ENCODE measurements at places on chromosomes 2 and 18.

- DNase-seq, result no peak
These were observed 44.3 kb downstream of the EPHA4 start for GRCh38 chr2:221527776-221528309.

DNA sequence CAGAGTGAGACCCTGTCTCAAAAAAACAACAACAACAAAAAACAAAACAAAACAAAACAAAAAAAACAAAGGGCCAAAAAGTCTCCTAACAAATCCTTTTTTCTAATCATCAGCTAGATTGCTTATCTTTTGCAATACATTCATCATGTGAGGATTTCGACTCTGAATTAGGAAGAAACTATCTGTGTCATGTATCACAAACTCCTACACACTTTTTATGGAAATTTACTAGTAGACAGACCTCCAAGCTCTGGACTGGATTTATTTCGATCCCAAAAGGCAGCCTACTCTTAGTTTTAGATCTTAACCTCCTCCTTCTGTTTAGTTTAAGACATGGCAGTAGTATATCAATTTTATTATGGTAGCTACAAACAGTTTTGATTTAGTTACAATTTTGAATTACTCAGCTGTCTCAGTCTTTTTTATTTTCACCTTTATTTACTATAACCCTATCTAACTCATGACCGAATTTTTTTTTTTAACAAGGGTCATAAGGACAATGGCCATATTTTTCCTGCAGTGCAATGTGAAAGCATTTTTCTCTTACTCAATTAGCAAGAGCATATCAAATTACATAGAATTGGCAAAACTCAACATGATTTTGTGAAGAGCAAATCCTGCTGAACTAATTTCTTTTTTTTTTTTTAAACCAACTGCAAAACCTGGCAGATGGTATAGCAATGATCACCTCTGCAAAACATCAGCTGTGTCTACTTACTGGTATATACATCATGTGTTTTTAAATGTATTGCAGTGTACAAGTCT lies 10.7 kb upstream of the CCDC88A start:
- DNase-seq, result no peak

- DNase-seq, result no peak
These were observed 33.1 kb upstream of the SMAD7 start for GRCh38 chr18:48983793-48984437.

DNA sequence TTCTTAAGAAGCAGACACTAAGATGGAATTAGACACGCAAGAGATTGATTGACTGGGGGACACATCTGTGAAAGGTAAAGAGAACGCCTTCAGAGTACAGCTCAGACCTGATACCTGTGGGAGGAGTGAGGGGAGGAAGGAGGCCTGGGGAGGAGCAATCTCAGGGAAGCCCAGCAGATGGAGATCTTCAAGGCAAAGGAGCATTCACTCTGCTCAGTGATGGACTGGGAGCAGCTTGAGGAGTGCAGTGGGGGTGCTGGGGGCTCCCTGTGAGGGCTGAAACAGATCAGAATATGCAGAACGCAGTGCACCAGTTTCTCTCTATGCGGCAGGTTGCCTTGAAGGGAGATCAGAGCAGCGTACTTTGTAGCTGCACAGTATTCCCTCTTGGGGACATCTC lies 103.7 kb upstream of the ATP8B1 start:
- no peak for DNase-seq

DNA sequence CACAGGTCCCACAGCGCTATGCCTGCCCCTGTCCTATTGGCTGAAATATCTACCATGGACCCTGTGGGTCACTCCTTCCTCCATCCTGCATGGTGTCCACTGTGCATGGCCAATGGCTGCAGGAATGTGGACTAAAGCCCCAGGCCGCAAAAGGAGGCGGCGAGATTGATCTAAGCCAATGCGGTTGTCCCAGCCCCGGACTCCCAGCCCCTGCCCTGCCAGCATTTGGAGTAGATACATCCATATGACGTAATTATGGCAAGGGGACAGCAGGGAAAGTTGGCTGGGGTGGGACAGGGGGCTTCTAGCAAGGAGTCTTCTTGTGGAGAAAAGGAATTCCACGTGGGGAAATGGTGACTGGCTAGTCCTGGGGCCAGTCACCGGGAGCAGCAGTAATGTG lies 11.4 kb upstream of the ZNF516 start:
- no peak for DNase-seq

DNA sequence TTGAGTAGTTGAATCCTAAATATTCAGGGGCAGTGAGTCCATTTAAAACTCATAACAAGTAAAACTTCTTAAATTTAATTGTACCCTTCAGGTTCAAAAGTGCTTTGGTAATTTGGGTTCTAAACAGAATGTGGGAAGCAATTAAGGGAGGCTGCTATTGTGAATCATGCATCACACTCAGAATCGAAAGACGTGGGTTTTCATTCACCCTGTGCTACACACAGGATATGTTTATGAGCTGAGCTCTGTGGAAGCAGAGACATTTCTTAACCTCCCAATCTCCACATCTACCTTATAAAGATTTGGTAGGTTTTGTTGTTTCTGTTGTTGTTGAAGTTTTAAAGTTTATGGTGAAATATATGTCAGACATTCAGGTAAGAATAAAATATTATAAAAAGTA lies 633.4 kb downstream of the DPP10 start:
- no peak for DNase-seq

- no peak for DNase-seq
These were observed at the start of gene PROM2 for GRCh38 chr2:95274291-95275150. Gene PROM2, plus strand, starts transcription at chr2:95274449. Its CDS starts 137 bp downstream, at chr2:95274586.

DNA sequence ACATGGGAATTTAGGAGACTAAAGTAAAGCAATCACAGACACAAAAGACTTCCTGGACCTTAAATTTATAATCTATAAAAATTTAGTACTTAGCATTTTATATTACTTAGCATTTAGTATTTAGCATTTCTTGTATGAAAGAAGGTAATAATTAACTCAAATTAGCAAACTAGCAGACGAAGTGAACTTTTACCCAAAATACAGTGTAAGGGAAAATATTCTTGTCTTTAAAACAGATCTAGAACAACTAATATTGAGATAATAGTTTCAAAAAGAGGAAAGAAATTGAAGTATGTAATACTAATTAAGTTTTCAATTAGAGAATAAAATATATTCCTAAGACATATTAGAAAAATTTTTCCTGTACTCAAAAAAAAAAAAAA lies 134.5 kb upstream of the ZNF804A start:
- DNase-seq, result no peak

DNA sequence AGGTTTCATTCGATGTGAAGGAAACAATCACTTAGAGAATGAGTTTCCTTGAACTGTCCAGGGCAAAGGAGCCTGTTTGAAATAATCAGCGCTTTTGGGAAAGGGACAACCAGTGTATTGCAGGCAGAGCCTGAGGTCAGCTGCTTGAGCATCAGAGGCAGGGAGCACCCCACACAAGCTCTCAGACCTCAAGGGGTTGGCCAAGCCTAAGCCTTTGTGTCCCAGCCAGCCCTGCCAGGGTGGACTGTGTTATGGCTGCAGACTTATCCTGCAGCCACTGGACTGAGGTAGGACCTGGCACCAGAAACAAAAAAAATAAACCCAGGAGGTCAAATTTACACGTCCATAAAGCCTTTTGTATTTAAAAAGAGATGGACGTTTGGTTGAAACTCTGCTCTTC lies 228.3 kb downstream of the SEPTIN10 start:
- no peak for DNase-seq

- no peak for DNase-seq
These were observed 9.5 kb downstream of the INPP1 start for GRCh38 chr2:190352668-190353536.

DNA sequence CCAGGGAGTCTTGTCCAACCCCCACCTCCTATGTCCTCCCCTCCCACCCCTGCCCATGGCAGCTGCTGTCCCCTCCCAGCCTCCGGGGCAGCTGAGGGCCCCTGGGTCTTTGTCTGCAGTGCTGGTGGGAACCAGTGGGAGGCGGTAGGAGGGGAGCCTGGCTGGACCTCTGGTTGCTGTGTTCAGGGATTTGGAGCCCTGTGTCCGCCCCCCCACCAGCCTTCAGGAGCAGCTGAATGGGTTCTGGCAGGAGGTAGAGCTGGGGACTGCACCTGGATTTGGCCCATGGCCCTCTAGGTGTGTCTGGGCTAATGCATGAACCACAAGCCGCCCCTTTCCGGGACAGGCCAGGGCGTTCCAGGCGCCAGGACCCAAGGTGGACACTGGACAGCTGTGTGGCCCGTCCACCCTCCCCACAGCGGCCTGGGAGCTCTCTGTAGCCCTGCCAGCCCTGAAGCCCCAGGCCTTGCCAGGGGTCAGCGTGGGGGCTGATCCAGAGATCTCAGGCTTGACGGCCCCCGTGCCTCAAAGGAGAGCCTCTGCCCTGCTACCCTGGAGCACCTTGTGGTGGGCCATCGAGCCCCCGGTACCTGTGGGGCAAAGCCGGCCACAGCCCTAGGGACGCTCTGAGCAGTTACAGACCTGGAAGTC lies 25.4 kb downstream of the GPC1 start:
- no peak for DNase-seq

GRCh38 chr2:42928692-42929545 lies 136.5 kb upstream of the HAAO start:
- DNase-seq, result no peak

DNA sequence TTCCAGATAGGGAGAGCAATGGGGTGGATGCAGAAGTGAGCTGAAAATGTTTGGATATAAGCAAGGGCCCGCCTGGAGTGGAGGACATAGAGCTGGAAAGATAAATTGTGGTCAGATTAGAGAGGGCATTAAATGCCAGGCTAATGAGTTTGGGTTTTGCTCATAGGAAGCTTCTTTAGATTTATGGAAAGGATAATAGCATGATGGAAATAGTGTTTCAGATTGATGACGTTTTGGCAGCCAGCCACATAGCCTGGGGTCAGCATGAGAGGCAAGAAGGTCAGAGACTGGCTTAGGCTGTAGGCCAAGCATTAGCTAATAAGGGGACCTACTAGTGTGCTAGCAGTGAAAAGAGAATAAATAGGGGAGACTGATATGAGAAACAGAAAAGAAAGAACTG lies 321.6 kb downstream of the STK39 start:
- no peak for DNase-seq

- no peak for DNase-seq
These were observed 83.9 kb downstream of the TPO start for GRCh38 chr2:1497122-1497611.

DNA sequence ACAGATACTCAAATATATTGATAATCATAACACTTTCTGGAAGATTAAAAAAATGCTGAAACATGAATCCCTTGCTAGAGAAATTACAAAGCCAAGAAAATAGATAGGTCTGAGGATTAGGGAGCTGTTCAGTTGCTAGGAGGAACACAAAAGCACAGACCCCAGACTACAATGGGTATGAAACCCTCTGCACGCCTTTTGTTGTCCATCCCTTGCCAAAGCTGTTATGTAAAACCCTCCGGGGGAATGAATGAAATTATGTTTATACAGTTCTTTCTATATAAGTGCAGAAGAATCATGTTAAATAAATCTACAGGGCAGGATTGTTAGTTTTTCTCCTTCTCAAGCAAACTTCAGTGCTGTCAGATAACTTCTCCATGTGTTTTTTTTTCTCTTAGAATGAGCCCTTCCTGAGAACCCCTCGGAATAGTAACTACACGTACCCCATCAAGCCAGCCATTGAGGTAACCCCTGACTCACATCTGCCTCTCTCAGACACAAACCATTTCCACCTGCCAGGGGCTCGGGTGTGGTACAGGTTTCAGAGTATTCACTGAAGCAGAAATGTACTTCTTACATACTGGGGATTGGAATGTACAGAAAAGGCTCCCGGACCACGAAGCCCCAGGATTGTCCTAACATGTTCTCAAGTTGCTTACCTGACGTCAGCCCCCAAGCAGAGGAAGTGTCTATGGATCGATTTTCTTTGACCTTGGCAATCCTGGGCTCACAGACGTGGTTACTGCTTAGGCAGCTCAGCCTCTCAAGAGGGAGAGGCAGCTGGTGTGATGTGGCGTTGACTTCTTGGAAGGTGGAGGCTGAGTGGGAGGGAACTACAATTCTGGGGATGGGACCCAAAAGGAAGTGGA lies 118.0 kb downstream of the PLB1 start:
- DNase-seq, result no peak

DNA sequence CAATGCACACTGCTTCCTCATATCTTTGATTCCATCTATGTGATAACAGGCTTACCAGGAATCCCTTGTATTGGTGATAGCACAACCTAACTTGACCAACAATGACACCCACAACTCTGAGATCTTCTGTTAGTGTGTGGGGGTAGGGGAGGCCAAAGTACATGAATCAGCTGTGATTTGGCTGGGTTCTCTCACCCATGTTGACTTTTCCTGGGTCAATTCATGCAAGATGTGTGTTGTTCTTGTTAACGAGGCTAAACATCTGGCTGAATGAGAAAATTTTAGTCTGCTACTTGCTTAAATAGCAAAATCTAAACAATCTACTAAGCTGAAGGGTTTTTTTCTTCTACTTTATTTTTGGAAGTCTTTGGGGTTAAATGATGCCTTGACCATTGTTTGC lies 341.2 kb upstream of the SLC14A2 start:
- no peak for DNase-seq

DNA sequence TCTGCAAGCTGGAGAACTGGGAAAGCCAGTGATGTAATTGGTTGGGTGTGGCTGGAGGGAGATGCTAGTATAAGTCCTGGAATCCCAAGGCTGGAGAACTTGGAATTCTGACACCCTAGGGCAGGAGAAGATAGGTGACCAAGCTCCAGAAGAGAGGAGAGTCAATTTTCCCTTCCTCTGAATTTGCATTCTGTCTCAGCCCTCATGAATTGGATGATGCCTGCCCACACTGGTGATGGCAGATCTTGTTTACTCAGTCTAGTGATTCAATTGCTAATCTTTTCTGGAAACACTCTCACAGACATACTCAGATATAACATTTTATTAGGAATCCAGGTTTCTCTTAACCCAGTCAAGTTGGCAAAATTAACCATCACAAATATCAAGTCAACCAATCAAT lies 287.2 kb downstream of the RDH14 start:
- DNase-seq, result no peak

- DNase-seq, result no peak
These were observed 41.9 kb downstream of the ZNF516 start for GRCh38 chr18:76453057-76453561.

GRCh38 chr2:132544006-132544630 lies 125.9 kb downstream of the LYPD1 start:
- DNase-seq, result no peak

All from RKO (cell line).